Stimulated activated CD4-positive, alpha-beta T cell treated with anti-CD3 and anti-CD28 coated beads, Interleukin-12 subunit alpha, Interleukin-12 subunit beta, amount 100 ng/mL, for 24 hours (primary cell): ENCODE measurements at places on chromosomes 2 and 18.

DNA sequence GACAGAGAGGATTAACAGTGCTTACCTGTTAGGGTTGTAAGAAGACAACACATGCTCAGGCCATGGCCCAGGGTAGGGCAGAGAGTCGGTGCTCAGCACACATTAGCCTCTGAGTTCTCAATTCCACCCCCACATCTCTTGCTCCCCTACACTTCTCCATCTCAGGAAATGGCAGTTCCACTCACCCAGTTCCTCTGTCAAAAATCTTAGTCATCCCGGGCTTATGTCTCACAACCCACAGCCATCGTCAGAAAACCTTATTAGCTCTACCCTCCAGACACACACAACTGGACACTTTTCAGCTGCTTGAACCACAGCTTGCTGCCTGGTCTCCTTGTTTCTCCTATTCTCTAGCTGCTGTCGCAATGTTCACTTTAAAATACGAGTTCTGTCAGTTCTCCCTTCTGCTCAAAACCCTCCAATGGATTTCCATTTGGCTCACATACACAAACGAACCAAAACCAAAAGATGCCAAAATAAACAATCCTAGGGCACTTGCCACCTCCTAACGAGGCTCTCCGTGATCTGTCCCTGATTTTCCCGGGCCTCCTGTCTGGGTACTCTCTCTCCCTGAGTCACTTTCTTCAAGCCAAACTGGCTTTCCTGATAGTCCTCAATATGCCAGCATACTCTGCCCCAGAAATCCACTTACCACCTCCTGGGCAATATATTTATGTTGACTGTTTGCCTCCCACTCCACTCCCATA is 89.7 kb downstream of the KCTD1 start:
- DNase-seq, result no peak

DNA sequence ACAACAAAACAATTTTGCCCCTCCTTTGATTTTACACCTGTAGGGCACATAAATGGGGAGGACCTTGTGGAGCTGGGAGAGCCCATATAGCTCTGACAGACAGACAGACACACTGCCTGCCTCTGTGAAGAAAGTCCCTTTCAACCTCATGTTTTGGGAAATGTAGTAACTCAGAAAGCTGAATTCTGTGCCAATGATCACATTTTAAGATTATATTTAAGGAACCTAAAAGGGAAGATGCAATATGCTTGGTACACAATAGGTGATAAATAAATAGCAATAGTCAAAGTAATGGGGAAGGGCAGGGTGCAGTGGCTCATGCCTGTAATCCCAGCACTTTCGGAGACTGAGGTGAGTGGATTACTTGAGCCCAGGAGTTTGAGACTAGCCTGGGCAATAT is 446.4 kb upstream of the ID2 start:
- no peak for DNase-seq

GRCh38 chr18:23982155-23983079 is 32.1 kb upstream of the TTC39C start:
- no peak for DNase-seq

DNA sequence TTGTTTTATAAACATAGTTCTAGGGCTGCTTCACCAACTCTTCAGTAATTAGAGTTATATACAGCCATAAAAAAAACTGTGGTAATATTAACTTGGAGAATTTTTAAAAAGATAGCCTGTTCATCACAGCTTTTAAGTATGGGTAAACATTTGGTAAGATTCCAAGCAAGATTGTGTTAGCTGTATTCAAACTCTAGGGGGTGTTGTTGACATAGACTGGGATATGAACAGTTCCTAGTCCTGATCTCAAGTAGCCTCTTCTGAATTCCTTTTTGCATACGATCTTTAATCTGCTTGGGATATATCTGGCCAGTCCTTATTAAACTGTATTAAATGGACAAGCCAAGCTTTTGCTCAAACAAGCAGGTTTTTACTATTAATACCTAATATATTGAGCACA is 13.4 kb downstream of the NOP58 start:
- DNase-seq, result no peak

- no peak for DNase-seq
These were observed 16.0 kb upstream of the PROM2 start for GRCh38 chr2:95258271-95258670.

DNA sequence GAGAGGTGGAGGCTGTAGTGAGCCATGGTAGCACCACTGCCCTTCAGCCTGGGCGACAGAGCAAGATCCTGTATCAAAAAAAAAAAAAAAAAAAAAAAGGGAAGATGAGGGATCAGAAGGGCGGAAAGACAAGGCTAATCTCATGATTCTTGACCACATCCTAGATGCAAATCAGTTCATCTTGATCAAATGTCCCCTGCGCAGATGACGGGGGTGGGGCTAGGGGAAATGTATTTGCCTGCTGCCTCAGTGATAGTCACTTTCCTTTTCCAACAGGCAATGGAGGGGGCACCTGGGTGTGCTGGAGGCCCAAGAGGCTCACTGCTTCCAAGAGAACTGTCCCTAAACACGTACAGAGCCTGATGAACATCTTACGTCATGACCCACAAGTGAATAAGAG is 3.7 kb upstream of the EMILIN2 start:
- DNase-seq, result no peak

DNA sequence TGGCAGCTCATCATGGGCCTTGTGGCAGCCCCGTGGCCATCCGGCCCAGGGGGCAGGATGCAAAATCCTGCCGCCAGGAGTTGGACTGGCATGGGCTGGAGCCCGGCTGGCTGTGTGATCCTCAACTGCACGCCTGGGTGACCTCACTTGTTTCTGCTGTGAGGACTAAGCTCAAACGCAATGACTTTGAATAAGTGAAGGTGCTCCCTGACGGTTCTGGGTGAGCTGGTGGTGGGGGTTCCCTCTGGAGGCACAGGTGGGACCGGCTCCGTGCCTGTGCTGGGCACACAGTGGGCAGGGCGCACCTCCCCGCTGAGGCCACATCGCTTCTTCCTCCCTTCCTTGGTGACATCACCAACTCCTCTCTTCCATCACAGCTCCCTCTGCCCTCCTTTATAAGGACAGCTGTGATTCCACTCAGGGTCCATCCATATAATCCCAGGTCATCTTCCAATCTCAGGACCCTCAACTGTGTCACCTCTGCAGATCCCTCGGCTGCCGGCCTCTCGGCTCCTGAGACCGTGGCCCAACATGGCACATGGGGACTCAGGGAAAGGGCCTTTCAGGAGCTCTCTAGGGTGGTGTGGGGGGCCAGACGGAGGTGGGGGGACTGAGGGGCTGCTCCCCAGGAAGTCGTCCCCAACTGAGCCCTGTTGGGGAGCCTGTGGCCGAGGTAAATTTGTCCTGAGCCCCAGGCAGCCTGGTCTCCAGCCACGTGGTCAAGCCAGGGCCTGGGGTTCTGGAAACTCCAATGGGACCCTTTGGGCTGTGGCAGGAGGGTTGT is 75.5 kb upstream of the ODC1 start:
- DNase-seq, result no peak

DNA sequence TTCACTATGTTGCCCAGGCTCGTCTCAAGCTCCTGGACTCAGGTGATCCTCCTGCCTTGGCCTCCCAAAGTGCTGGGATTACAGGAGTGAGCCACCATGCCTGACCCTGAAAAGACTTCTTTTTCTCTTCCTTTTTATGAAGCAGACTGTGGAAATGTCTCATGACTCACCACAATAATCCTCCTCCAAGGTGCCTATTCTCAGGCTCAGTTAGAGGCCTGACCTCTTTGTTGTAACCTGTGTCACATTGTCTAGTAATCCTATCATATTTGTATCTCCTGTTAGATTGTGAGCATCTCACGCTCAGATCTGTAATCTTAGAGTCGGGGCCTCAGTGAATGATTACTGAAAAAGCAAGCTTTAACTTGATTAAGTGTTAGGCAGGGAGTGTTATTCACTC is 18.3 kb upstream of the TAF4B start:
- no peak for DNase-seq

DNA sequence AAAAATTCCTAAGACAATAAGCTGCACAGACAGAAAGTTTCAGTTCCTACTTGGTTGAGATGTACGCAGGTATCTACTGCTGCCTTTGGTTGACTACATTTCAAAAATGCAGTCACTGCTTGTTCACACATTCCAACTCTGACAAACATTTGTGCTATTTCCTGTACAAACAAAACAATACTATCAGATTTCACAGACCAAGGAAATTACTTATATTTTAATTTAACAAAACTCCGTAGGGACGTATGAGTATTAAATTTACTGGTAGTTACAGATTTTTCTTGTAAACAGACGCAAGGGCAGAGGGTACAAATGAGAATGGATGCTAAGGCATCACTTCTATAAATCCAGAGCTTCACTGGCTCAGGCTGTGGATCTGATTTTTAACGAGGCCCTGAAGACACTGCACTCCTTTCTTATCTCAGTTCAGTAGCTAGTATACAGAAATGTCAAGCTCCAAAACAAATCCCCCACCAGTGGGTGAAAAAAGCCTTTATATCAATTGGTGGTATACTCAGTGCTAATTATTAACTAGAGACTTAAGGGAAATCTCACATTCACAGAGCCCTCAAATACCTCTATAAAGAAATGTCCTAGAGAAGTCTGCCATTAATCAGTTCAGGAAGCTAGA is 31.7 kb upstream of the TTC32 start:
- DNase-seq, result no peak

DNA sequence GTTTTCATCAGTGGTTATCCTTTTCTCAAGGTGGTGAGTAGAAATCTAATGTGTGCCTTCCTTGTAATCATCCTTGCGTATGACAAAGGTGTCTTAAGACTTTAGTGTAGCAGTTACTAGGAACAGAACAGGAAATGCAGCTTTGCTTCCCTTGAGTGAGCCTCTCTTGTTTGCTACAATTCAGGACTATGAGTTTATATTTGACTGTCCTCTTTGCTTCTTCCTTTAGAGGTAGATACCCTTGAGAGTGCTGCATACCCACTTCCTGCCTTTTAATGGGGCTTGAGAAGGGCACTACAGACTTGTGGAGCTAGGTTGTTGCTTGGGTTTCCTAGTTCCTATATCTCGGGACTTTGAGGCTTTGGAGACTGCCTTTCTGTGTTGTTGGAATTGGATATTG is 3.8 kb downstream of the KCNJ13 start:
- no peak for DNase-seq

DNA sequence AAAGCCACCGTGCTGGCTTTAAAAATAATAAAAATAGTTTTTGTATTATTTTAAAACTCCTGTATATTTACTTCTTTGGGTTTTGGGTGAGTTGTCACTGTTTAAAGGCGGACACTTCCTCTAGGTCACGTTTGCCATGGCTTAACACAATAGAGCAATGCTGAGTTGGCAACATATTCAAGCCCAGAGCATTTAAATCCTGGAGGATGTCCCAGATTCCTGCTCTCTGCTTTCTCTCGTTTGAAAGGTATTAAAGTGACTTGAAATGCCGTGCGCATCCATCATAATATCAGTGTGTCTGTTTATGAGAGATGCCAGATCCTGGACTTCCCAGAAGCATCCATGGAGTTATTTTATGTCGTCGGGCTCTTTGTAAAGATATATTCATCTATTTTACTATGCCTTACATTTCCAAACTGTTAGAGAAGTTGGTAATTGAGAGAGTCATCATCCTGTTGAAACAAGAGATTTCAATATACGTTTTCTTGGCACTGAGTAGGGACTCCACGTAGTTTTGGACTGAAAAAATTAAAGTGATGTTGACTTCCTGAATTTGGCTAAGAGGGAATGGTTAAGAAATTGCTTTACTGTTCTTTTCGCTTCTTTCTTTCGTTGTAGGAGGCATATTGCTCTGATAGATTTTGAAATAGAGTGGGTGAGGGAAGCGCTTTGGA is 150.6 kb downstream of the ZNF236 start:
- no peak for DNase-seq

DNA sequence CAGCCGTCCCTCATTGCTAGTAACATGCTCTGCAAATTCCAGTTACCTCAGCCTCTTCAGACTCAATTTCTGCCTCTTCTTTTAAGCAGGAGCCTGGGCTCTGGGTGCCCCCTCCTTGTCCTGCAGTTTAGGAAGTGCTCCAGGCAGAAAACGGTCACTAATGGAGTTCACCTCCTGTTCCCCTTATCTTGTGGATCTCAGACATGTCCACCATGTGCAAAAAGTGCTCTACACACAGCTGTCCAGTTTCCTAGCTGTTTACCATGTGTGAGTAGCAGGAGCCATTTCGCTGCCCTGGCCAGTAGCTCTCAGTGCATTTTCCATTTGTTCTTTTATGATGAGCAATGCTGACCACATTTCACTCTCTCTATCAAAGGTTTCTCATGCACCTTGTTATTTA is 4.9 kb downstream of the SH3YL1 start:
- no peak for DNase-seq

GRCh38 chr2:27431395-27431794 is 3.0 kb downstream of the NRBP1 start:
- DNase-seq, result no peak
